ENCODE measurements at places on chromosomes 11 and 22.

GRCh38 chr11:2518111-2518982 is 73.5 kb downstream of the KCNQ1 start:
- no peak for DNase-seq

DNA sequence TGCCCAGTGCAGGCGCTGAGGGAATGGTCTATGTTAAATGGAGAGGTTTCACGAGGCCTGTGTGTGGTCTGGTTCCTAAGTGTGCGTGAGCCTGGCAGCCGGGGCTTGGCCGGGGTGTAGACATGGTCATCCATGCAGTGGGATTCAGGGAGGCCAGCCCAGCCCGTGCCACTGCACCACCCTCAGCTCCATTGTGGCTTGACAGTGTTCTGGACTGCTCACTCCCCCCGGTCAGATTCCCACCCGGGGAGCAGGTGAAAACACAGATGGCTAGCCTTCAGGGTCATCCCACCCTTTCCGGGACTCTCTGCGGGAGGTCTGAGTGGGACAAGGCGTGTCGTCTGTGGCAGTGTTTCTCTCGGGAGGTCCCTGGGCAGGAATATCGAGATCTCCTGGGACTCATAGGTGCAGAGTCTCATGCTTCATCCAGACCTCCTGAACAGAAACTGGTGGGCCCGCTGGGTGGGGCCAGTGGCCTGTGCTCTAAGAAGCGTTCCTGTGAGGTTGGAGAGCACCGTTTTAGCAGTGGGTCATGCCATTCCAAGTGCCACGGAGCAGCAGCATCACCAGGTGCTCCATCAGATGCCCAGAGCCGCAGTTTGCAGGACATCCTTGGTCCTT is 52.3 kb downstream of the ST14 start:
- no peak for DNase-seq

- peak; percentile 82 for DNase-seq
These were observed 7.7 kb downstream of the SLC37A2 start for GRCh38 chr11:125070699-125071254.

DNA sequence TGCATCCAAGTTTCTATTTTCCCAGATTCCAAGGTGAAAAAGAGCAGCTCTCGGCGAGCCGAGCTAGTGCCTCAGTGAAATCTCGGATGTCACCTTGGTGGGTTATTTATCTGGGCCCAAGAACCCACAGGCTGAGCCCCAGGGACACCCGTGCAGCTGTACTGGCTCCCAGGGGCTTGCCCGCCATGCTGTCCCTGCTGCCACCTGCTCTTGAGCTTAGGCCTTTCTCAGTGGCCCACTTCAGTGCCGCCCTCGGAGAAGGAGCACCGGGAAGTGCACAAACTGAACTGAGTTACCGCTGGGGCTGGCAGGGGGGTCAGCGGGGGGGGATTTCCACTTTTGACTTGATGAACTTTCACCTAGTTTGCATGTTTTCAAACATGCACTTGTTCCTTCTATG is 27.9 kb downstream of the CPT1A start:
- DNase-seq = no peak

DNA sequence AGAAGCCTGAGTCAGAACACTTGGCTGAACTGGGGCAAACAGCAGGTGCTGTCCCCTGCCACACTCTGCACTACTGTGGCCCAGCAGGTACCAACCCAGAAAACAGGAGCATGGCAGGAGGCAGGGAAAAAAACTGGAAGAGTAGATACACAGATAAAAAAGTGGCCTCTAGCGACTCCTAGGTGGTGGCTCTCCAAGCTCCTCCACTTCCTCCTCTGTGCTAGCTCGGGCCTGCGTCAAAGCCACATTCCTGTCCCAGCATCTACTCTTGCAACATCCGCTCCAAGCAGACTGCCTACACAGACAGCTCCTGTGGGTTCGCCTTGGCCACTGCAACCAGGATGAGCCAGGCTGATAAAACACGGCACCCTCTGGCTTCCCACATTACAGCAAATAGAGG is 6.9 kb downstream of the OR8B12 start:
- peak; percentile 30 for DNase-seq

DNA sequence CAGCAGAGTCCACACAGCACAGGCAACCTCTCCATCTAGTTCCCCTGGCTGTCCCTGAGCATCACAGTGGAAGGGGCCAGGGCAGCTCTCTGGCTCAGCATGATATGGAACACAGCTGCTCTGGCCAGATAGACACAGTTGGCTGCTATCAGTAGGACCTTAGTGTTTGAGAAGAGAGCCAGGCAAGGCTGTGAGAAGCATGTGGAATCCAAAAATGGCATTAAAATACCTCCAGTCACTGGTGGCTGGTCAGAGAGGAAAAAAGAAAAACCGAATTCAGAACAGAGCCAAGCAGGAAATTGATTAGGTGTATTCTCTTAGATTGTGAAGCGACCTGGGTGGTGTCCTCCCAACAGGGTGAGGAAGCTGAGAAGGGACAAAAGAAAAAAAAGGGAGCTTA is 27.9 kb downstream of the SERPINH1 start:
- DNase-seq = no peak

GRCh38 chr11:78350091-78350645 is 67.5 kb downstream of the GAB2 start:
- DNase-seq = peak; percentile 77

DNA sequence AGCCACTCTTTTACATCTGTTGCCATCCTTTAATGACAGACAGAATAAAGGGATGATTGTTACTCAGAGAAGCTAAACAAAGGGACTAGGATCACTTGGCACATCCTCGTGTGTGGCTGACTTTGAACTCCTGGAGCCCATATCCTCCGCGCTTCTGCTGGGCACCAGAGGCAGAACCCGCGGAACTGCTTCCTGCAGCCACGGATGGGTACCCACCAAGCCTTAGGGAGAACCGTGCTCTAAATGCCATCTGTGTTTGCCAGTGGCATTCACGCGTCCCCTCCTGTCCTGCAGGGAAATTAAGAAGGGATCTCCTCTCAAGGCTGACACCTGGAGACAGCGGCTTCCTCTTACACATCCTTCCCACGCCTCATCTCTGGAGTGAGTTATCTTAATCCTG is 294.4 kb downstream of the NTM start:
- DNase-seq = no peak

DNA sequence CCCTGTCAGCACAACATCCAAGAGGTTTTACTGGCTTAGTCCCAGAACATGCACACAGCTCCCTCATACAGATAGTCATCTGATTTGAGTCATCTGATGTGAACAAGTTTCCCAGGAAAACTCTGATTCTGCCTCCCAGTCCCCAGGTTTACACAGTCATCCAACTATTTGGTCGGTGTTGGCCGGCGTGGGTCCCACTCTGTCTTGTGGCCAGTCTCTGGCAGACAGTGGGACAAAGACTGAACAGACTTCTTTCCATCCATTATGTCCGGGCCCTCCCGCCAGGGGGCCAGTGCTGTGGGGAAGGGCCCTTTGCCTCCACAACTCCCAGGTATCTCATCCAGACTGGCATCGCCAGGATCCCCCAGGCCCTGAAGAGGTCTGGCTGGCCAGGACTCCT is 60.0 kb downstream of the BTG4 start:
- peak; percentile 13 for DNase-seq

GRCh38 chr11:933142-933851 is 7.6 kb downstream of the AP2A2 start:
- peak; percentile 64 for DNase-seq

DNA sequence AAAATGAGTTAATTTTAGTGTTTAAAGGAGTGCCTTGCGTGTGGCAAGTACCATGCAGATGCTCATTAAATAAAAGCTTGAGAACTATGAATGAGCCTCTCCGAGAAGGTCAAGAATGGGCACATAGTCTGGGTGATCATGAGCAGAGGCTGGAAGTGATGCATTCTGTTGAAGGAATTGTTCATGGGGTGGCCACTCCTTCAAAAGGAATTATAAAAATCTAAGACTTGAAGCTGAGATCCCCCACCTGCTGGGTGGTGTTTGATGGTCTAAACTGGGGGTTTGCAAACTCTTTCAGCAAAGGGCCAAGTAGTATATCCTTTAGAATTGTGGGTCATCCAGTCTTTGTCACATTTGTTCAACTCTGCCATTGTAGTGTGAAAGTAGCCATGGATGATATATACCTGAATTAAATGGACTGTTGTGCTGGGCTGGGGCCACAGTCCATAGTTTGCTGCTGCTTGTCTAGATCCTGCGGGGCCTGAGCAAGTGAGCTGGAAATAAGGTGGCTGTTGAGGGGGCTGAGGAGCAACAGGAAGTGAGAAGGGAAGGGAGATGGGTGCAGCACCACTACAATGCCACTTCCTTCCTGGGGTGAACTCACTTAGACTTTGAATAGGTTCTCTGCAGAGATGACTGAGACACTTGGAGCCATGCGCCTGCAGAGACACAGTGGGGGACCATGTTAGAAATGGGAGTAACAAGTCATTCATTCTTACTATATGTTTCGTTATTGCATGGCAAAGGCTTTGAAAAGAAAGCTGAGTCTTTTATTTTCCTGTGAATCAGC is 179.0 kb downstream of the SNX19 start:
- DNase-seq = peak; percentile 44

DNA sequence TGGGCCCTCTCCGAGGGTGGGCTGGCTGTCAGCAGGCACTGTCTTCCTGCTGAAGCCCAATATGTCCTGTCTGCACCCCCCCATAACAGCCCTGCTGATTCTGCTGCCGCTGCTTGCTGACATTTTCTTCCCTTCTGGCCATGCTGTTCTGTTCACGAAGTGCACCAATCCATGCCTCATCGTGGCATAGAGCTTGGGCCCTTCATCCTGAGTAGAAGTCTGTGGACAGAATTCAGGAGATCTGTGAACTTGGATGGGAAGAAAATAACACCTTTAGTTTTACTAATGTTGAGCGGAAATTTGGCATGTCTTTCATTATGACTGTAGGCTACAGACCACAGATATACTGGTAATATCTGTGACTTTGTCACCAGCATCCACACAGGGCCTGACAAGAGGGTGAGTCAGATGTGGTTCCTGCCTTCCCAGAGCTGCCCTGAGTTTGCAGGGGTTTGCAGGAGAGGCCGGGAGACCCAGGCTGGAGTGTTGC is 14.1 kb upstream of the KIAA0930 start:
- DNase-seq = no peak

- no peak for DNase-seq
These were observed 459.9 kb upstream of the CADM1 start for GRCh38 chr11:115964091-115964490.

DNA sequence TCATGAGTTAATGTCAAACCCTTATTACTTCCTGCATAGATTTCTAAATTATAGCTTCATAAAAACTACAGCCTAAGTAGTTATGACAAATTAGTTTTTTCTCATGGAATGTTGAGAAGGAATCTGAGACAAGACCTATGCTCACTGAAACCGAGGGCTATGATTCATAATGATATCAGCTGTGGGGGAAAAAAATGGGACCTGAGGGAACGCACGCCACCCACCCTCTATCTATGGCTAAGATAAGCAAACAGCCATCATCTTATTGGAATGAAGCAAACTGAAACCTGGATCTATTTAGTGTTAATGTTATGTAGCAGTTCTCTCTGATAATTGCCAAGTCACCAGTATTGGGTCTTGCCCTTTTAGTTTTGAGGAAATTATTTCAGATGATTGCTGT is 906.9 kb upstream of the RAG2 start:
- peak; percentile 96 for DNase-seq

DNA sequence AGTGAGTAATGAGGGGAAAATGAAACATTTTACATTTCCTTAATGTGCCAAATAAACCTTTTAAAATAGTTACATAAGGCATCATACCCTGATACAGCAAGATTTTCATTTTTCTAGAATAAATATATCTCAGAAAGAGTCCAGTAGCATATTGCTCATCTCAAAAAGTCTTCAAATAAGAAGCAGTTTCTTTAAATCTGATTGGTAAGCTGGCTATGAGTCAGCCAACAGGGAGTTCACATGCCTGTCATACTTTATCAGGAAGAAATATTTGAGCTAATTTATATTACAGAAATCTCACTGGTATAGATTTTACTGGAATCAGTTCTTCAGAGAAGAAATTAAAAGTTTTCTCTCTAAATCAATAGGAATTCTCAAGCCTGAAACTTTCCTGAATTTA is 258.1 kb downstream of the C11orf87 start:
- peak; percentile 16 for DNase-seq

Measured in fibroblast of the aortic adventitia (primary cell).